Ureter (tissue), 1 donor: ENCODE measurements at places on chromosomes 7 and 10. TPM values are rescaled to one million over a fixed set of nuclear protein-coding genes. Genes with fewer than 3 reads are reported as not detected.

Gene PTF1A
- not detected for total RNA-seq

Gene OR2A1
- total RNA-seq: not detected

Gene ACBD7
- 0.86 TPM for total RNA-seq

Gene DPP6
- total RNA-seq: not detected

Gene SEC61A2
- 8.6 TPM for total RNA-seq

Gene WNT2
- total RNA-seq: 2.2 TPM

Gene CFAP58
- total RNA-seq: 0.55 TPM

Gene CALHM3
- total RNA-seq: not detected

GRCh38 chr7:121304102-121304658 lies 24.6 kb upstream of the WNT16 start:
- no peak for DNase-seq

GRCh38 chr10:60508831-60509230 lies 119.2 kb upstream of the ANK3 start:
- DNase-seq: no peak

- no peak for DNase-seq
These were observed 51.4 kb upstream of the NFKB2 start for GRCh38 chr10:102344067-102344466.

- DNase-seq: no peak
These were observed 80.0 kb downstream of the RBM33 start for GRCh38 chr7:155724327-155725005.

GRCh38 chr7:107180378-107180777 lies 11.6 kb downstream of the HBP1 start:
- DNase-seq: no peak

DNA sequence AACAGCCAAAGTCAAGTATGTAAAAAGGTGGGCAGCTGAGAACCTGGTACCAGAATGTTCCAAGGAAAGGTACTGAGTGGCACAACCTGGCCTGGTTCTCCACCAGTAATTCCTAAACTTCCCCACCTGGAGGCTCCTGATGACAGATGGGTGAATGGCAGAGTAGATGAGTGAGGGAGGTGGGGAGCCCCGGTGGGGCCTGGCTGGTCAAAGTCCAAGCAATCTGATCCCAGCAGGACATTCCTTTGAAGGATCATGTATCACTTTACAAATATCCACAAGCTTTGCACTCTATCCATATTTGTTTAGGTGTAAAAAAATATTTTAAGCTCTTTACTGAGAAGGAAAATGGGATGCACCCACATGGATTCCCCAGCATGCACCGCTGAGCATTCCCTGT lies 250.2 kb downstream of the DPP6 start:
- no peak for DNase-seq

- no peak for DNase-seq
These were observed 228.2 kb downstream of the CHRM2 start for GRCh38 chr7:137096607-137097006.

- DNase-seq: no peak
These were observed 66.2 kb upstream of the SRPK2 start for GRCh38 chr7:105454921-105455320.

- DNase-seq: no peak
These were observed 32.1 kb downstream of the UMAD1 start for GRCh38 chr7:7672545-7673239.

DNA sequence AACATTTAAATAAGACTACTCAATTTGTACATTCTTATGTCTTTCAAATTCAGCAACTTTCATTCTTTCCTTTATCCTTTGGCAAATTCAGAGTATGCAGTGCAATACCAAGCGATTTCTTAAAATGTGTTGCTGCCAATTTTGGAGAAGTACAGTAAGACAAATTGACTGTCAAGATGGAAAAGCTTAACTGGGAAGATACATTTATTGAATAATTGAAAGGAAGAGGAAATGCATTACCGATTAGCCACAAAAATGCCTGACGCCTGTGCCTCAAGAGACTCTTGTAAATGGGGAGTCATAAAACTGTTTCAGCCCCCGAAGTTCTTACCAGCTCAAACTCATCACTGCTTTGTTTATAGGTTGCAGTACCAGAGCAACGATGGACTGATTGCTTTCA lies 373.3 kb upstream of the GALNT17 start:
- DNase-seq: no peak

GRCh38 chr7:83882551-83882950 lies 233.6 kb upstream of the SEMA3E start:
- no peak for DNase-seq
